ENCODE measurements at places on chromosomes 13 and 19.

- DNase-seq, result no peak
These were observed 301.9 kb downstream of the SPRY2 start for GRCh38 chr13:80039000-80039399.

DNA sequence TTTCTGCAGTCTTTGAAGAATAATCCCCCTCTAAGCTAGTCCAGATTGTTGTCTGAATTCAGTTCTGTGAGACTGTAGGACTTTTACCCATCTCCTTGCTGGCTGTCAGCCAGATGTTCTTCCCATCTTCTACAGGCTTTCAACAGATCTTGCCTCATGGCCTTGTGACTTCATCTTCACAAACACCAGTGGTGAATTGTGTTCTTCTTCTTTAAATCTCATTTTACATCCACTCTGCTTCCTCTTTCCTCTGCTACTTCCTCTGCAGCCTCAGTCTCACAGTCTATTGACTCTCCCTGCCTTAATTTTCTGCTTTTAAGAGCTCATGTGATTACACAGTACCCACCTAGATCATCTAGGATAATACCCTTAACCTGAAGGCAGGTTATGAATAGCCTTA, 859.0 kb upstream of the SLITRK1 start:
- DNase-seq, result no peak

DNA sequence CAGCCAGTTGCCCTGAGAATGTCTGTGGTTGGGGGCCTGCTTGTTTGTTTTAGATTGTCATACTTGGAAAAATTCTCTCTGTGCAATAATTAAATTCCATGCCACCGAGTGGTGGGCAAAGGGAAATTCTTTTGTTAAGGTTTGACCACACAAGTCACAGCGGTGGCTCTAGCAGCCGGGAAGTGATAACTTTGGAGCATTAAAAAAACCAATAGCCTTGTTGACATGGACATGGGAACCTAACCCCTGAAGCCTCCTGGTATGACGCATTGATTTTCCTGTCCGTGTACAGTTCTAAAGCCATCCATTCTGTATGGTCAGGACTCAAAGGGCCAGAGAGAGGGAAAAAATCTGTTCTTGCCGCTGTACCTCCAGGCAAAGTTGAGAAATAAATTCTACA, 384.9 kb upstream of the ZNF507 start:
- no peak for DNase-seq

DNA sequence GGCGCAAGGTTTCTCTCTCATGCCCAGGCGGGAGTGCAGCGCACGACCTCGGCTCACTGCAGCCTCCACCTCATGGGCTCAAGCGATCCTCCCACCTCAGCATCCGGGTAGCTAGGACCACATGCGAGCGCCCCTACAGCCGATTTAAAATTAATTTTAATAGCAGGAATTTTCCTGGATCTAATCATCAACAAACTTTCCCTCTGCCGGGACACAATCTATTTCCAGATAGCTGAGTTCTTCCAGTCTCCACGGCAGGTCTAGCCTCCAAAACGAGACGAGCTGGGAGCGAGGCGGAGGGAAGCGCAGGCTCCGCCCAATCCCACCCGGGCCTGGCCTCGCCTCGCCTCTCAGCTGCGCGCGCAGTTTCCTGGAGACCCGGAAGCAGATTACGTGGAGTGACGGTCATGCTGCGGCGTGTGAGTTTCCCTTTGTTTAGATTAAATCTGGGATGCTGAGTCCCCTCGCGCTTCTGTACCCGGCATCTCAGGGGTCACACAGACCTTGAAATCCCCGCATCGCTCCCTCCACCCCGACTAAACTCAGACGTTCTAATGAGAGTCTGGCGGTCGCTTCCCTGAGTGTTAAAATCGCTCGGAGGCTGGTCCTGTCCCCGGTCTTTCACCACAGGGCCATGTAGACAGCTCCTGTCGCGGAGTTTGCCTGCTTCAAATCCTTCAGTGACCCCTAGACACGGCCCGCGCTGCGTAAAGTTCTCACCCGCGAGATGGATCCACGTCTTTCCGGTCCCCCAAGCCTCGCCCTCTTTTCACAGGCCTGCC, at the start of gene ZNF880:
Gene ZNF880, plus strand, starts transcription at position 365 of the 782 bp plus-strand sequence. Its CDS starts 43 bp downstream, at position 408.
- DNase-seq, result peak; percentile 94

- no peak for DNase-seq
These were observed 1.3 kb upstream of the ZNF181 start for GRCh38 chr19:34732612-34733211.

DNA sequence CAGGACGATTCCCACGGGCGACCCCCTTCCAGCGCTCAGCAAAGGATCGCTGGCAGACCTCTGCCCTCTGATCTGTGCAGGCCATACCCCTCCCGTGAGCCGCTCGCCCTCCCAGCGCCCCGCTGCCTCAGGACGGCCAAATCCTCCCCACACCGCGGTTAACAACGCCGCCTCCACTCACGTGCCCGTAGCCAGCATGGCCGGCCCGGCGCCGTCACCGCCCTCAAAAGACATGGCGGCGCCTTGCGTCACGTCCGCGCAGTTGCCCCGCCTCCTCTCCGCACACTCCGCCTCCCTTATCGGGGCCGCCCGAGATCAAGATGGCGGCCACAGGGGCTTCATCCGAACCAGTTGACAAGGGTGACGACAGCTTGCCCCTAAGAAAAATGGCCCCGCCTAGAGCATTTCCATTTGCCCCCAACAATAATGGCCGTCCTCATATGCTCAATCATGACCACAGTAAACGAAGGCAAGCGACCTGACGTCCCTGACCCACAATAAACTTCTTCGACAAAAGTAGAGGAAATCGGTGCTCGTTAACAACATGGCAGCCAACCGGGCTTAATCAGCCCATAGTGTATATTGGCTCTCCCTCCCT, 634 bp downstream of the AKT1S1 start:
- DNase-seq, result peak; percentile 99

DNA sequence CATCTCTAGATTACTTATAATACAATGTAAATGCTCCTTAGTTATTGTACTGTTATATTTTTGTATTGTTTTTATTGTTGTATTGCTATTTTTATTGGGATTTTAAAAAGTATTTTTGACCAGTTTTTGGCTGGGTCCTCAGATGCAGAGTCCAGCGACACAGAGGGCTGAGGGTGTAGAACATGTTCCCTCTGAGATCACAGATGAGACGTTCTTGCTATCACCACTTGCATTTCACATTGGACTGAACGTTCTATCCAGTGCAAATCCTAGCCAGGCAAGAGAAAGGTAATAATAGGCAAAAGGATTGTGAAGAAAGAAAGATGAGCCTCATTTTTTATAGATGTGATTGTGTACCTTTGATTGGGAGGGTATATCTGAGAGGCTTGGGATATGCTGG, 15.0 kb downstream of the ZSCAN5A start:
- no peak for DNase-seq

- DNase-seq, result no peak
These were observed 271.0 kb downstream of the SLITRK5 start for GRCh38 chr13:87942205-87942604.

DNA sequence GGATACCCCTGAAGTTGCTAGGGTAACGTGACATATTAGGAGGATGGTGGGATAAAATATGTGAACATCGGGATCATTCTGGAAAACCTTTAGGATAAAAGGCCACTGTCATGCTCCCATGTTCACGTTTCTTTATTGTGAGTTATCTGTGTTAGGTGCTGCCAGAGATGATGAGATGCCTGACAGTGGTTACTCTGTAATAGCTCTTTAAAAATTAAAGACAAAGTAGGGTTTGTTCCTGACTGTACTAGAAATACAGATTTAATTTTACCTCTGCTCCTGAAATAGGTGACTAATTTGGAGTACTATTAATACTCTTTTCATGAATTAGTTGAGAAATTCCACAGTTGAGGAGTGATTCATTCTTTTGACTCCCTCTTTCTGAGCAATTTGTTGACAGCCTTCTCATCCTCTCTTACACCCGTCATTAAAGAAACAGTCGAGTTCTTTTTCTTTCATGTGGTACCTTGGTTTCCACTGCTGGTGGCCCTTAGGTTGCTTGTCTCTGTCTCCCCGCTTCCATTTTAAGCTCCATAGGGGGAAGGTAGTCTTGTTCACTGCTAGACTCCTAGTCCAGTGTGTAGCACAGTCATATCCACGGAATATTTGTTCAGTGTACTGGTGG, 28.4 kb downstream of the SAE1 start:
- peak; percentile 60 for DNase-seq

DNA sequence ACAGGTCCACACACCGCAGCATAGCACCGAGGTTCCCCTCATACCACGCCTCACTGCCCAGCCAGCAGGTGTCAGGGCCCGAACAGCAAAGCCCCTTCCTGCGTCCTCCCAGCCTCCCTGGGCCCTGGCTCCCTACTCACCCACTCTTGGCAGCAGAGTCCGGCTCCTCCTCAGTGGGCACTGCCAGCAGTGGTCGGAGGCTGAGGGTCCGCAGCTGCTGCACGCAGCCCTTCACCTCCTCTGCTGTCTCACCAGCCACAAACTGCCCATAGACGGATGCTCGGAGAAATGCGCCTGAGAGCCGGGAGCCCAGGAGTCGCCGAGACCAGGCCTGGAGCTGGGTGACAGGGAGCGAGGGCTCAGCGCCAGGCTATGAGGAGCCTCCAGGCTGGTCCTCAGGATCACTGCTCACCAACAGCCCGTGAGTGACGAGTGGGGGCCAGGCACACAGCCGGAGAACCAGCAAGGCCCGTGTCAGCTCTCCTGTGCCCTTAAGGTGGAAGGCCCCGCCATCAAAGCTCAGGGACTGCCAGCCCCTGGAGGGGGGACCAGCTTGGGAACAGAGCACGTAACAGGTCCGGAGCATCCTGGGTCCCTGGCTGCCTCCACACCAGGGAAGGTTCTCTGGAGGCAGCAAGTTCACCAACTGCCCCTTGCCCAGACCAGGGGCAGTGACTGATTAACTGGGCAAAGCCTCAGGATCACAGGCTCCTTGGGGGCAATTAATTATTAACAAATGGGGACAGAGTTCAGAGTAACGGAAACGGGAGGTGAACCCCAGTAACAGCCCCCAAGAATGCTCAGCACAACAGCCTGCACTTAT, at the start of gene PRODH2:
Gene PRODH2, minus strand, starts transcription at position 626 of the 823 bp plus-strand sequence. Its CDS starts 40 bp downstream, at position 586.
- DNase-seq, result no peak

GRCh38 chr13:66977161-66977560, 253.0 kb downstream of the PCDH9 start:
- no peak for DNase-seq

- DNase-seq, result peak; percentile 28
These were observed 68.1 kb downstream of the ERCC5 start for GRCh38 chr13:102913914-102914313.

DNA sequence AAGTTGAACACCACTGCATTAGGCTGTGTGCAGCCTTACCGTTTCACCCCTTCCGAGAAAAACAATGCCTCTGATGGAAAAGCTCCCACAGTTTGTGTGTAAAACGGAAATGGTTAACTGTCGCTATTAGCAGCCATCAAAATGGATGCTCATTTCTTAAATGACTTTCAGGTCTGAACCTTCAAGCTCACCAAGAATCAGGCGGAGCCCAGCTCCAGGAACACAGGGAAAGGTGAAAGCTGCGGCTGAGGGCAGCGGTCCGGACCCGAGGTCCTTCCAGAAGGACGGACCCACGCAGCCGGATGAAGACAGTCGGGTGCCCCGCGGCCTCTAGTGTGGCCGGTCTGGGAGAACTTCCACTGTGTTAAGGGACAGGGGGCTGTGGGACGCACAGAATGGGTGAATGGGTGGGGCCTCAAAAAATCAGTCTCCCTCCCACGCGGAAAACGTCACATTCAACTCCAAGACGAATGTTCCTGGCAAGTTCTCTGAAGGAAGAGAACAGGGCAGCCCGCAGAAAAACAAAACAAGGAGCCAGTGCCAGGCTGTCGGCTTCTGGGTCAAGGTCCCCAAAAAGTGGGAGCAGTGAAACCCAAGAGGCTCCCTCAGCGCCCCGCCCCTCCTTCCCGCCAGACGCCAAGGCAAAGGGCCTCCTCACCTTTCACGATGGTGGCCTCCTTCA, 4.9 kb downstream of the IRS2 start:
- DNase-seq, result no peak

- peak; percentile 26 for DNase-seq
These were observed 1.1 kb upstream of the PDE4A start for GRCh38 chr19:10419200-10419645.

DNA sequence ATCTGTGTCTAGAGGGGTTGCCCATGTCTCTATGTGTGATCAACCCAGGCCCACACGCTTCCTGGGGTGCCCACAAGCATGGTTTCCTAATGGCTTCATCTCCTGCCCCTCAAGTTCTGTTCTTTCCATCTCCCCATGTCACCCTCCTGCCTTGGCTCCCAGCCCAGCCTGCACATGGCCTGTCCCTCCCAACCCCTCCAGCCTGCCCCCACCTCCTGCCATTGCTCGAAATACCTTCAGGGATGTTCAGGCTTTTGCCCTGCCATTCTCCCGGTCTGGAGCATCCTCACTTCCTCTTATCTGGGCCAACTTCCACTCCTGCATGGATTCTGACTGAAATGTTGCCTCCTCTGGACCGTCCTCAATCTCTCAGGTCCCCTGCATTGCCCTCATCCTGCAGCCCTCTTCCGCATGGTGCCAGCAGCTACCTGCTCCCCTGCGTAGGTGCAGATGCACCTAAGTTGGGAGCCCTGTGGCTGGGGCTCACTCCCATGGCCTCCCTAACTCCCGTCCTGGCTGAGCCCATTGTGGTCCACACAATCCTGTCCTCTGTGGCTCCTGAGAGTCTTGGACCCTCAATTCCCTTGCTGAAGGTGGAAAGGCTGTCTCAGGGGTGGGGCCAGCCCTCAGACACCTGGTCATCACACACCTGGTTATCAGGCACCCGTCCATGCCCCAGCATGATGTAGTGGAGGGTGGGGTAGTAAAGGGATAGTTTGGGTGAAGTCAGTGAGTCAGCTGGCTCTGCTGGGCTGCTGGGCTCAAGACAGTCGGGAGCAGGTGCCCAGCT, 152.1 kb downstream of the URI1 start:
- DNase-seq, result no peak

- DNase-seq, result no peak
These were observed 453.9 kb downstream of the SLITRK5 start for GRCh38 chr13:88125055-88125454.

DNA sequence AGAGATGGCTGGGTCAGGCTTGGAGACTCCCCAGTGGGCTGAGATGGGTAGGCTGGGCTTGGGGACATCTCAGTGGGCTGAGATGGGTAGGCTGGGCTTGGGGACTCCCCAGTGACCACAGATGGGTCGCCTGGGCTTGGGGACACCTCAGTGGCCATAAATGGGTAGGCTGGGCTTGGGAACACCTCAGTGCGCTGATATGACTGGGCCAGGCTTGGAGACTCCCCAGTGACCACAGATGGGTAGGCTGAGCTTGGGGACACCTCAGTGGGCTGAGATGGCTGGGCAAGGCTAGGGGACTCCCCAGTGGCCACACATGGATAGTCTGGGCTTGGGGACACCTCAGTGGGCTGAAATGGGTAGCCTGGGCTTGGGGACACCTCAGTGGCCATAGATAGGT, 12.8 kb downstream of the IQCN start:
- no peak for DNase-seq

GRCh38 chr19:4019578-4019977, 12.0 kb downstream of the PIAS4 start:
- no peak for DNase-seq

GRCh38 chr19:43624933-43625332, 5.5 kb upstream of the ZNF428 start:
- DNase-seq, result no peak

- no peak for DNase-seq
These were observed 4.6 kb downstream of the PKN1 start for GRCh38 chr19:14437578-14438140.
